Tibial nerve (tissue), 4 donors: ENCODE measurements at places on chromosomes 16 and 17. TPM values are rescaled to one million over a fixed set of nuclear protein-coding genes. Genes with fewer than 3 reads are reported as not detected.

CLEC3A gene
- not detected for total RNA-seq

FOXN1 gene
- not detected for total RNA-seq

EPN3 gene
- total RNA-seq = not detected

DLX3 gene
- not detected for total RNA-seq

E2F4 gene
- 111 TPM for total RNA-seq
